ENCODE measurements at places on chromosomes 11 and 22.

DNA sequence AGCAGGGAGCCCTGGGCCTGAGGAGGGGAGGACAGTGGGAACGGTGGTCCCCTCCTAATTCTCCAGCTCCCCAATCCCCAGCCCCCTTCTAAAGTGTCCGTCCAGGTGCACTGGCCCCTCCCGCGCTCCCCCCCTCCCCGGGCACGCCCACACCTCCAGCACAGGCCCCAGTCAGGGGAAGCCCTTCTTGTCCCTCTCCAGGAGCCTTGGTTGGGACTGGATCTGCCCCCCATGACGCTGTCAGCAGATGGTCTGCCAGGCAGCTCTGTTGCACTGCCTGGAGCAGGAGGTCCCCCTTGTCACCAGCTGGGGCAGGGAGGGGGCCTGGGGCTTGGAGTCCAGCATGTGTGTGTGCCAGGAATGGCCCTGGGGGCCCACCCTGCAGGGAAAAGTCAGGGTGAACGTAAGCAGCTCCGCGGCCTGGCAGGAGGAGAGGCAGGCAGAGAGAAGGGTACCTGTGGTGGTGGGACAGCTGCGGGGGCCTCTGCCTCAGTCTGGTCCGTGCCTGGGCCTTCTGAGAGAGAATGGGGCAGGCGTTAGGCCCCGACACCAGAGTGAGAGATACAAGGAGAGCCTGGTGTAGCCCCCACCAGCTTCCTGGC lies 1.6 kb downstream of the IRF7 start:
- DNase-seq, result no peak

GRCh38 chr11:85665733-85666132 lies 804 bp upstream of the CREBZF start:
- DNase-seq, result no peak

GRCh38 chr11:134488913-134489312 lies 76.9 kb upstream of the B3GAT1 start:
- no peak for DNase-seq

GRCh38 chr11:116233561-116233960 lies 539.2 kb downstream of the BUD13 start:
- no peak for DNase-seq

GRCh38 chr11:30992513-30992849 lies 377.1 kb downstream of the DCDC1 start:
- DNase-seq, result no peak

GRCh38 chr11:134801570-134801969 lies 389.5 kb upstream of the B3GAT1 start:
- no peak for DNase-seq

DNA sequence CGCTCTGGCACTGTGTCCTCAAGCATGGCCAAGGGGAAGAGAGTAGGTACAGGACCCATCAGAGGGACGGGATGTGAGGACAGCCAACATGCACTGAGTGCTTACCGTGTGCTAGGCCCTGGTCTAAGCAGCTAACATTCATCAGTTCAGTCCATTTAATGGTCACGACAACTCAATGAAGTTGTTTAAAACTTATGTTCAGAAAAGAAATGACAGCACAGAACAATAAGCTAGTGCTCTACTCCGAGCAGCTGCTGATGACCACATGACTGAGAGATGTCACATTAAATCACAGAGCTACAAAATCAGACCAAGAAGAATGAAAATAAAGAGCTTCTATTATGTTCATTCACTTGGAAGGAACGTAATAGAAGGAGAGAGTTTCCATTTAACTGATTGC lies 26.3 kb downstream of the PRDM10 start:
- no peak for DNase-seq

Measured in stimulated activated CD4-positive, alpha-beta T cell treated with anti-CD3 and anti-CD28 coated beads, Interleukin-2, amount 100 ng/mL, for 48 hours (primary cell).